HFFc6 (cell line): ENCODE measurements at places on chromosomes 5 and 9. TPM values are rescaled to one million over a fixed set of nuclear protein-coding genes. Genes with fewer than 3 reads are reported as not detected.

- no peak overlapping the region for H3K27ac ChIP-seq
- H3K4me3 ChIP-seq: no peak overlapping the region
- DNase-seq: no peak
- no peaks in the 10 kb centered on the region for H3K27me3 ChIP-seq
- no peaks in the 10 kb centered on the region for H3K4me1 ChIP-seq
- no peaks in the 10 kb centered on the region for H3K36me3 ChIP-seq
These were observed 688.3 kb downstream of the PRR16 start for GRCh38 chr5:121152411-121152810.

GRCh38 chr5:145222622-145223021 is 612.5 kb downstream of the PRELID2 start:
- no peak overlapping the region for H3K27ac ChIP-seq
- no peaks in the 10 kb centered on the region for H3K4me1 ChIP-seq
- no peaks in the 10 kb centered on the region for H3K27me3 ChIP-seq
- H3K36me3 ChIP-seq: no peaks in the 10 kb centered on the region
- DNase-seq: no peak
- H3K4me3 ChIP-seq: no peak overlapping the region

GRCh38 chr5:89399548-89399947 is 516.6 kb upstream of the MEF2C start:
- no peak overlapping the region for H3K27ac ChIP-seq
- no peak for DNase-seq
- no peaks in the 10 kb centered on the region for H3K4me1 ChIP-seq
- no peaks in the 10 kb centered on the region for H3K27me3 ChIP-seq
- no peak overlapping the region for H3K4me3 ChIP-seq
- no peaks in the 10 kb centered on the region for H3K36me3 ChIP-seq

GRCh38 chr9:68805890-68806517 is 101.0 kb downstream of the PIP5K1B start:
- DNase-seq: no peak
- H3K27me3 ChIP-seq: peaks cover 5% of the 10 kb centered on the region; the same call in 1 of the 2 replicates
- H3K36me3 ChIP-seq: no peaks in the 10 kb centered on the region
- H3K27ac ChIP-seq: no peak overlapping the region
- no peak overlapping the region for H3K4me3 ChIP-seq

PTGES gene
- 9.6 to 24.9 TPM (median 10.9 TPM) in 3 replicates for total RNA-seq
